Stimulated activated CD4-positive, alpha-beta T cell treated with anti-CD3 and anti-CD28 coated beads, Interleukin-1b, Interleukin-23, amount 100 ng/mL, for 24 hours (primary cell): ENCODE measurements at places on chromosomes 5 and 9.

DNA sequence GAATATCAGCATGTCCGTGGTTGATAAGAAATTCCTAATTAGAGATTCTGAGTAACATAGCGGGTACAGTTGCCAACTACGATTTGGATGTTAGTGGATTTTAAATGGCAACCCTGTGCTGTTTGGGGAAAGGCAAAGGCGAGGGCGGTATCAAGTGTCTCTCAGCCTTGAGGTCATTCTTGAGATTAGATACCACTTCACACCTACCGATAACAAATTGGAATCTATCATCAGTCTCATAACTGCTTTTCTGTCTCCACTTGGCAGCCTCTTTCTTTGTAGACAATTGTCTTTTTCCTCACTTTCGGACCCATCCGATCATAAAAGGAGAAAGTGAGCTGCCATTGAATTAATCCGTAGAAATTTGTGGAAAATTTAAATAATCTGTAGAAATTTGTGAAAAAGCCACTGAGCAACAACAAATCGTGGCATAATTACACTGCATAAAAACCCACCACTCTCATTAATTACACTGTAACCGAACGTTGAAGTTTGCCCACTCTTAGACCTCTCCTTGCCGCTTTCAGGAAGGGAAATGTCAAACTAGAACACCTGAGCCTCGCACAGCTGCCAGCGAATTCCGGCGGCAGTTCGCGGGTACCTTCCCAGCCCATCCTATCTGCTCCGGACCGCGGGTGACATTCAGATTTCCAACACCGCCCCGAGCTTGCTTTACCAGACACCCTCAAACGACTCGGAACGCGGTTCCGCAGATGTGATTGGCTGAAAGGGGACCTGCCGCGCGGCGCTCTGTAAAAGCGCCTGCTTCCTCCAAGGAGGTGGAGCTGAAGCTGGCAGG lies 849 bp upstream of the RGMB start:
- DNase-seq: no peak

GRCh38 chr5:174425271-174425963 lies 299.0 kb upstream of the MSX2 start:
- DNase-seq: no peak

- DNase-seq: no peak
Observed at GRCh38 chr5:95177456-95177855, 107.4 kb downstream of the MCTP1 start.

GRCh38 chr5:113390224-113390623 lies 44.6 kb downstream of the TSSK1B start:
- no peak for DNase-seq

- DNase-seq: no peak
Observed at GRCh38 chr9:86072394-86072877, 26.9 kb downstream of the GOLM1 start.

GRCh38 chr5:72397836-72398235 lies 77.7 kb downstream of the PTCD2 start:
- DNase-seq: no peak

GRCh38 chr9:83708515-83709158 lies 879 bp upstream of the UBQLN1 start:
- peak; percentile 36 for DNase-seq

DNA sequence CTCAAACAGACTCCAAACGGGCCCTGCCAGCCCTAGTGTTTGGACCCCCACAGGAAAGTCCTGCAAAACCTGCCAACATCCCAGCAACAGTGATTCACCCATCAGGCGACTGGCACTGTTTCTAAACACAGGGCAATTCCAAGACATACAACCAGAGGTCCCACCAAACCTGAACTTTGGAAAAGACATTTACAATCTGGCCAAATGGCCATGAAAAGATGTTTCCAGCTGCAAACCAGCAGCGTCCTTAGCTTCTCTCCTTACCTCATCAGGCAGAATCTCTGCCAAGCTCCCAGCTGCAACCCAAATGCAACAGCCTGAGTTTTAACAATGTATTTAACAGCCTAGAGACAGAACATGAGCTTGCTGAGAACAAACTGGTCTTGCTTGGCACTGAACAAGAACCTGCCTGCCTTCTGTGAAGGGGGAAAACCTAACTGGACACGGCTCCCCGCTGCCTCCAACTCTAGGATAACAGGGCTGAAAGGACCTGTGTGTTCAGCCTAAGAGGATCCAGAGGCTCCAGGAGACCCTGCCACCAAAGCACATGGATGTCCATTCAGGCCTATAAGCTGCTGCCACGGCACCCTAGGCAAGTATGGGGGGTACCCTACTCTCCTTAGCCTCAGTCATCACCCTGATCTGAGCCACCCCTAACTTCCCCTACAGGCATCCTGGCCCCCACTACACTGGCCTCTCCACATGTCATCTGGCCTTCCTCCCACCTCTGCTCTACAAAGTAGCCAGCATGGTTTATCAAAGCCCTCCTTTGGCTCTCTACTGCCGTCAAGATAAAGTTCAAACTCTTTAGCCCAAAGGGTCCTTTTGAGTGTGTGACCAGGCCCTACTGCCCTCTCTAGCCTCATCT lies 5.6 kb downstream of the P4HA2 start:
- DNase-seq: no peak

- DNase-seq: no peak
Observed at GRCh38 chr9:71797266-71797665, 29.0 kb upstream of the CEMIP2 start.

- no peak for DNase-seq
Observed at GRCh38 chr5:40681363-40682153, 1.8 kb downstream of the PTGER4 start.
